ENCODE measurements at places on chromosomes 3 and 15. TPM values are rescaled to one million over a fixed set of nuclear protein-coding genes. Genes with fewer than 3 reads are reported as not detected.

WDR93 gene
- not detected for total RNA-seq

CKMT1A gene
- total RNA-seq, result not detected

DNA sequence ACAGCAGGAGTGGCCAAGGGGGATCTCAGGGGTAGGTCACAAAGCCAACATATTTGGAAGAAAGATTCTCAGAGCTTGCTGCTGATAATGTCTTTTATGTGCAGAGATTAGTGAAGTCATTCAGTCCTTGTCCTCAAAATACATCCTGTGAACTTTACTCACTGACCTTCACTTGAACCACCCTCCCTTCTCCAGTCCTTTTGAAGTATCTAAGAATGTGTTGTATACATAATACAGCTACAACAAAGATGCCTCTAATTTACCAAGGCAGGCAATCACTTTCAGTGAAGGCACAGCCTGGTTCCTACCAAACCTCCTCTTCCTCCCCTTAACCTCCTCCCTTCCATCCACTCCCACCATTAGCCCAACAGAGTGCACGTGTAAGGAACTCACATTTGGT, 38.3 kb downstream of the ETV5 start:
- DNase-seq, result no peak

GRCh38 chr3:46681856-46682540, 11.5 kb downstream of the ALS2CL start:
- no peak for DNase-seq

GRCh38 chr15:98727115-98728040, 79.0 kb downstream of the IGF1R start:
- DNase-seq, result peak; percentile 96

DNA sequence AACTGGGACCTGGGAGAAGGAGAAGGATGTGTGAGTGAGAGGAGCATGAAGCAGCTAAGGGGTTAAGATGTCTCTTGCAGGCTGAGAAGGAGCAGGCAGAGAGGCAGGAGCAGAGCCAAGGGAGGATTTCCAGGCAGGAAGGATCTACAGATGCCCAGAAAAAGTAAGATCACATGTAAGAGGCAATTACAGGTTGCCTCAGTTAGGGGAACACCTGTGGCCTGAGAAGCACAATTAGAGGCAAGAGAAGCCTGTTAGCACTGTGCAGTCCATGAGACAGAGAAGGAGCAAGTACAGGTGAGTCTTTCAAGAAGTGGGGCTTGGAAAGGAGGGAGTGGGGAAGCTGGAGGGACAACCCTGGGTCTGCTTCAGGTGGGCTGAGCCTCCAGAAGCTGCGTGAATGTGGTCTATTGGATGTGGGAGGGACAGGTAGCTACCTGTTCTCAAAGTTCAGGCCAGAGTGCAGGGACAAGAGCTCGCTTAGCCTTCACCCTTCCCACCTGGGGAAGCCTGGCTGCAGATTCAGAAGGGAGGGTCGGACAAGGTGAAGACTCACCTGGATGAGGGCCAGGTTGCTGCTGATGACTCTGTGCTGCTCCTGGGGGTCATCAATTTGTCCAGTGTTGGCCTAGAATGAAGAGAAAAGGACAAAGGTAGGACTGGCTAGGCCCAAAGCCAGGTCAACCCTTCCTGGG, 50.7 kb downstream of the SLC41A3 start:
- peak; percentile 64 for DNase-seq

- DNase-seq, result no peak
Measured at GRCh38 chr3:54427501-54427900, 305.1 kb downstream of the CACNA2D3 start.

Data from osteocyte (in vitro differentiated cells).